ENCODE measurements at places on chromosomes 2 and 18. TPM values are rescaled to one million over a fixed set of nuclear protein-coding genes. Genes with fewer than 3 reads are reported as not detected.

Gene ZC3H6
- total RNA-seq, result 8.0 TPM

Gene TSPYL6
- total RNA-seq, result not detected

Gene MYCN
- total RNA-seq, result not detected

Gene ACMSD
- total RNA-seq, result not detected

Gene ABCG8
- 0.23 TPM for total RNA-seq

Gene TLX2
- 0.82 TPM for total RNA-seq

Gene IL37
- not detected for total RNA-seq

DNA sequence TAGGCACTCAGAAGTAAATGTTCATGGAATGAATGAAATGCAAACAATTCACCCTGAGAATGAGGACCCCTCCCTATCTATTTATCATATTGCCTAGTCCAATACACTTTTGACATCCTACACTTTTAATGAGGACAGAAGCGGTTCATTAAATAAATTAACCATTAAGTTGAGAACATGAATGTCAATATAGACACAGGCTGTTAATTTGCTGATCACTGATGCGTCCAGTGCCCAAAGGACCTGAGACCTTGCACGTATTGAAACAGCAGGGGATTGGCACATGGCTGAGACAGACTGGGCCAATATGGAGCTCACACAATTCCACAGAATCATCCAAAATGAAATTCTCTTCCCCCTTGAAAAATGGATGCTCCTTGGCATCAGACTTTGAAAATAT lies 430.0 kb downstream of the SLC4A3 start:
- no peaks in the 10 kb centered on the region for H3K27me3 ChIP-seq
- no peaks in the 10 kb centered on the region for H3K36me3 ChIP-seq
- no peak for DNase-seq
- H3K4me1 ChIP-seq, result no peaks in the 10 kb centered on the region
- no peak overlapping the region for H3K4me3 ChIP-seq
- no peak overlapping the region for H3K27ac ChIP-seq

DNA sequence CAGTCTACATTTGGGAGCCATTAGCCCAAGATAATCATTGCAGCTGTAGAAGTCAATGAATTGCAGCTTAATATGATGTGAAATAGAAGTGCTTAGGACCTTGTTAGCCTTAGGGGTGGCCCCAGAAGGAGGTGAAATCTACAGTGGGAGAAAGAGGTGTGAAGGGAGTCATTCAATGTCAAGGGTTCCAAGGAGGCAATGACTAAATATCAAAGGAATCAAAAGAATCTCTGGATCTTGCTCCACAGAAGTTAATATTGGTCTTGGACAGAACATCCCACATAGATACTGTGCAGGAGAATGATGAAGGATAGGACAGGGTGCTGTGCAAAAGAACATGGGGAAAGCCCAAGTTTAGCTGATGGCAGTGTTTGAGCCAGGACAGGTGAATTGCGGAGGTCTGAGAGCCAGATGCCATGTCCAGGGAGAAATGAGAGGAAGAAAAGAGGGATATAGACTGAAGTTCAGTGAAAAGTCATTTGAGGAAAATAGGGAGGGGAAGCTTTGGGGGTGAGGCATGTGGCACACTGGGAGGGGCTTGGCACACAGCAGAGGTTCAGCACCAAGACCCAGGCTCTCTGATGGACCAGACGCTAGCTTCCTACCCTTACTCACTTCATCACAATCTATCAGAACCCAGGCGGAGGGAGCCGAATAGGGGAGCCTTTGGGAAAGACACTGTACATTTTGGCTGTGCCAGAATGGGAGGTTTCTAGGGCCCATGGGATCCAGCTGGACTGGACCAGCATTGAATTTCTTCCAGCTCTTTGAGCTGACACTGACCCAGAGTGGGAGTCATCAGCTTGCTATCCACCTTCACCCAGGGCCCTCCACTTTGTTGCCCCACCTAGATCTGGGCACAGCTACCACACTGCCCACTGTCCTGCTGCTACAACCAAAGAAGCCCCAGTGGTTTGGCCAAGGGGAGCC lies 2.2 kb downstream of the IL1F10 start:
- peaks cover 17% of the 10 kb centered on the region for H3K27me3 ChIP-seq
- no peak overlapping the region for H3K4me3 ChIP-seq
- no peaks in the 10 kb centered on the region for H3K36me3 ChIP-seq
- H3K27ac ChIP-seq, result no peak overlapping the region
- no peak for DNase-seq
- H3K4me1 ChIP-seq, result peaks cover 2% of the 10 kb centered on the region

- no peak overlapping the region for H3K4me3 ChIP-seq
- no peak for DNase-seq
- no peaks in the 10 kb centered on the region for H3K36me3 ChIP-seq
- H3K27me3 ChIP-seq, result peaks cover 2% of the 10 kb centered on the region
- no peaks in the 10 kb centered on the region for H3K4me1 ChIP-seq
These were observed 86.4 kb upstream of the MYCN start for GRCh38 chr2:15853903-15854302.

- H3K27ac ChIP-seq, result no peak overlapping the region
- peaks cover 12% of the 10 kb centered on the region for H3K27me3 ChIP-seq
- DNase-seq, result no peak
- no peaks in the 10 kb centered on the region for H3K36me3 ChIP-seq
- H3K4me3 ChIP-seq, result no peak overlapping the region
These were observed 91.9 kb upstream of the RASGRP3 start for GRCh38 chr2:33384599-33384961.

DNA sequence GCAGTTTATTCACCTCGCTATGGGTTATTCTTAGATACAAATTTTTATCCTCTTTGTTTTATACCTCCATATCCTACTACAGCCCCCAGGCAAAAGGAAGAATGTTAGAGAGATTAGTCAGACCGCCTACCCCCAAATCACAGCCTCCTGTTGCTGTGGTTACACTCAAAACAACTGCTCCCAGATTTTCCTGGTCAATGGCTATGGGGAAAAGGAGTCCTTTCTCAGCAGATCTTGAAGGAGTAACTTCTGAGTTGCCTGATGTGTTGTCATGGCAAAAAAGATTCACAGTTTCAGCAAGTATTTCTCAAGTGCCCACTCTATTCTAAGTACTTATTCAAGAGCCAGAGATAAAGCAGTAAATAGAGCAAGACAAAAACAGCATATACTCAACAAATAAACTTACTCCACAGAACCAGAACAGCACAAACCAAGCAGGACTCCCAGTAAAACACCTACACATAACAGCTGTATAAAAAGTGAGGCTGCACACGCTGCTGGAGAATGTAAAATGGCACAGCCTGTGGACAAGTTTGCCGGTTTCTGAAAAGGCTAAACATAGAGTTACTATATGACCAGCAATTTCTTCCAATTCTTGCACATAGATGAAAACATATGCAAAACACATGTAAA lies 104.8 kb downstream of the NOL10 start:
- peaks cover 4% of the 10 kb centered on the region for H3K4me1 ChIP-seq
- H3K4me3 ChIP-seq, result no peak overlapping the region
- H3K27ac ChIP-seq, result no peak overlapping the region
- DNase-seq, result no peak
- H3K27me3 ChIP-seq, result no peaks in the 10 kb centered on the region

- no peak for DNase-seq
- H3K27ac ChIP-seq, result no peak overlapping the region
- peaks cover 1% of the 10 kb centered on the region for H3K4me1 ChIP-seq
- H3K27me3 ChIP-seq, result no peaks in the 10 kb centered on the region
- H3K4me3 ChIP-seq, result no peak overlapping the region
These were observed 24.2 kb downstream of the LDLRAD4 start for GRCh38 chr18:13242797-13243196.

DNA sequence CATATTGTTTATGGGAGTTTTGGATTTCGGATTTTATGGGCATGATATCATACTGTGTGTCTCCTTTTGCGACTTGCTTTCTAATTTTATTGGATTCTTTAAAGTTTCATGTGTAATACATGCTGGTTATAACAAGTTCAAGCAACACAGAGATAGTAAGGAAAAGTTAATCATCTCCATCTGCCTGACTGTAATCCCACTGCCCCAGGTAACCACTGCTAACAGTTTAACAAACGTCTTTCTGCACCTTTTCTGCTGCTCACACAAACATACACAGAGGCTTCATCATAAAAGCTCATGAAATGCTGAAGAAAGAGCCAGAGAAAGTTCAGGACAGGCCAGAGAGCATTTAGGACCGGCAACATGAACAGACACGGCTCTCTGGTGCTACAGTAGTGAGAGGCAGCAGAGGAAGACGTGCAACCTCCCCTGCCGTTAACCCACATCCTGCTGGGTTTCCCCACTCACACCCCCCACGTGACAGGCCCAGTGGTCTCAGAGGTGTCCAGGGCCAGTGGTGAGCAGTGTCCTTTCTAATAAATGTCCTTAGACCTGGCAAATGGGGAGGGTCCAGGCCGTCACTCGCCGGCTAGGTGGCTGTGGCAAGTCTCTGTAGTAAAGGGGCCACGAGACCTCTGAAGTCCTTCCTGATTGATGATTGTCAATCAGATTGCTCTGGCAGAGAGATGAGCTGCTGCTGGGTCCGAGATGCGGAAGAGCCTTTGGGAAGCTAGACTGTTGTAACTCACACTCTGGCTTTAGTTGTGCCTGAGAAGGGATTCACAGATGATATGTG lies 43.0 kb upstream of the SLC1A4 start:
- peaks cover 60% of the 10 kb centered on the region for H3K4me1 ChIP-seq
- H3K4me3 ChIP-seq, result peak overlapping the region; percentile 77
- peaks cover 6% of the 10 kb centered on the region for H3K36me3 ChIP-seq
- peak overlapping the region; percentile 98 for H3K27ac ChIP-seq

- H3K4me1 ChIP-seq, result peaks cover 43% of the 10 kb centered on the region
- H3K36me3 ChIP-seq, result peaks cover 15% of the 10 kb centered on the region
- DNase-seq, result no peak
- no peaks in the 10 kb centered on the region for H3K27me3 ChIP-seq
- no peak overlapping the region for H3K27ac ChIP-seq
These were observed 68.7 kb upstream of the PSMD14 start for GRCh38 chr2:161239326-161240109.

GRCh38 chr2:206989311-206989710 lies 50.0 kb downstream of the CPO start:
- DNase-seq, result no peak
- peaks cover 21% of the 10 kb centered on the region for H3K4me1 ChIP-seq
- H3K27ac ChIP-seq, result no peak overlapping the region
- no peaks in the 10 kb centered on the region for H3K27me3 ChIP-seq
- H3K36me3 ChIP-seq, result no peaks in the 10 kb centered on the region
- no peak overlapping the region for H3K4me3 ChIP-seq

- H3K4me3 ChIP-seq, result no peak overlapping the region
- peaks cover 17% of the 10 kb centered on the region for H3K27me3 ChIP-seq
- no peaks in the 10 kb centered on the region for H3K4me1 ChIP-seq
These were observed 28.4 kb downstream of the SIX3 start for GRCh38 chr2:44969936-44970335.

DNA sequence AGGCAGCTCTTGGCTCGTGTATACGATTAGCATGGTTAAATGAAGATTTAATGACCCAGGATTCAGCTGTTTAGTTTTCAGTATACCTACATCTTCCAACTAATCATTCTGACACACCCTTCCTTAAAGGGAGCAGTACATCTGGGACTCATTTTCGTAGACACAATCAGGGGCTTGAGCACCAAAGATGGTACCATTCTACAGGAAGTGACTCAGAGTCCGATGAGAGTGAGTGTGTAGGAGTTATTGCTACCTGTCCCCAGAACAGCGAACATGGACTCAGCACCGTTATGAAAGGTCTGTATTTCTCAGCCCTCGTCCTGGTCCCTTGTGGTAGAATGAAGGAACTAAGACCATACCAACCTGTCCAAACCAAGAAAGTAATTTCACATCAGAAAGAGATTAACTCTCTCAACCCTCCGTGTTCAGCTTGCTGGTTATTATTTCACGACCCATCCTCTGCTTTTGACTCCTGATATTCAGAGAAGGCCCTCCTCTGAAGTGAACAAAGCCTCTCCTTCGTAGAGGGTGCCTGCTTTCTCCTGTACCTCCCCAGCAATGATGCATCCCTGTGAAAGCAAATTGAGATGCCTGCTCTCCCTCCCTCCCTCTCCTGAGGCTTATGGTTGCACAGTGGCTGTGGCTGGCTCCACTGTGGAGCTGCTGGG lies 214.8 kb downstream of the MTX2 start:
- no peaks in the 10 kb centered on the region for H3K4me1 ChIP-seq
- no peak overlapping the region for H3K27ac ChIP-seq
- DNase-seq, result no peak
- no peaks in the 10 kb centered on the region for H3K36me3 ChIP-seq
- H3K4me3 ChIP-seq, result no peak overlapping the region

Measured in activated T-helper 2 cell treated with anti-CD3 and anti-CD28 coated beads, Interferon-gamma antibody, Interleukin-2, Interleukin-4, amounts not matched to agents 10 μg/mL and 5 μg/mL and 100 μg/mL, durations not matched to agents 14 hours and 24 hours and 36 hours (primary cell).